GM23248 (cell line): ENCODE measurements at places on chromosomes 1 and 21. TPM values are rescaled to one million over a fixed set of nuclear protein-coding genes. Genes with fewer than 3 reads are reported as not detected.

Gene IGSF9
- not detected in 2 replicates for total RNA-seq

Gene SETSIP
- total RNA-seq = not detected in 2 replicates

GRCh38 chr1:64505232-64505943 lies 35.5 kb downstream of the CACHD1 start:
- no peak for DNase-seq

Gene KHDRBS1
- 41.7 and 50.6 TPM in 2 replicates for total RNA-seq

DNA sequence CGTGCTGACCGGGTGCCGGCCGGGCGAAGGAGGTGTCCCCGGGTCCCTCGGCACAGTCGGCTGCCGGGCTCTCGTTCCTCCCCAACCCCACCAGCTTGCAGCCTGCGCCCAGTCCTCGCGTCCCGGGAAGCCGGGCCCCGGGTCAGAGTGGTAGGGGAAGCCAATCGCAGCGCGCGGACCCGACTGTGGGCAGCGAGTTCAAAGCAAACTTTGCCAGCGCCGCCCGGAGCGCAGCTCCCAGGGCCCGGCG lies 328 bp downstream of the MYCL start:
- DNase-seq = no peak
